Activated naive CD8-positive, alpha-beta T cell treated with anti-CD3 and anti-CD28 coated beads, Interleukin-2, amount 10 ng/mL, durations not matched to agents 7 days and 5 days (primary cell): ENCODE measurements at places on chromosomes 12 and 14. TPM values are rescaled to one million over a fixed set of nuclear protein-coding genes. Genes with fewer than 3 reads are reported as not detected.

BEST3 gene
- total RNA-seq: not detected

PDE3A gene
- total RNA-seq: not detected

PLXNC1 gene
- total RNA-seq: 40.6 TPM

MYF6 gene
- total RNA-seq: not detected

AKAP6 gene
- total RNA-seq: 1.8 TPM

TTC9 gene
- 16.6 TPM for total RNA-seq

WSCD2 gene
- not detected for total RNA-seq

LRP10 gene
- 63.1 TPM for total RNA-seq

PKP2 gene
- total RNA-seq: not detected
